ENCODE measurements at places on chromosomes 11 and 22.

- DNase-seq = no peak
Observed at GRCh38 chr11:129643031-129643721, 172.5 kb upstream of the TMEM45B start.

DNA sequence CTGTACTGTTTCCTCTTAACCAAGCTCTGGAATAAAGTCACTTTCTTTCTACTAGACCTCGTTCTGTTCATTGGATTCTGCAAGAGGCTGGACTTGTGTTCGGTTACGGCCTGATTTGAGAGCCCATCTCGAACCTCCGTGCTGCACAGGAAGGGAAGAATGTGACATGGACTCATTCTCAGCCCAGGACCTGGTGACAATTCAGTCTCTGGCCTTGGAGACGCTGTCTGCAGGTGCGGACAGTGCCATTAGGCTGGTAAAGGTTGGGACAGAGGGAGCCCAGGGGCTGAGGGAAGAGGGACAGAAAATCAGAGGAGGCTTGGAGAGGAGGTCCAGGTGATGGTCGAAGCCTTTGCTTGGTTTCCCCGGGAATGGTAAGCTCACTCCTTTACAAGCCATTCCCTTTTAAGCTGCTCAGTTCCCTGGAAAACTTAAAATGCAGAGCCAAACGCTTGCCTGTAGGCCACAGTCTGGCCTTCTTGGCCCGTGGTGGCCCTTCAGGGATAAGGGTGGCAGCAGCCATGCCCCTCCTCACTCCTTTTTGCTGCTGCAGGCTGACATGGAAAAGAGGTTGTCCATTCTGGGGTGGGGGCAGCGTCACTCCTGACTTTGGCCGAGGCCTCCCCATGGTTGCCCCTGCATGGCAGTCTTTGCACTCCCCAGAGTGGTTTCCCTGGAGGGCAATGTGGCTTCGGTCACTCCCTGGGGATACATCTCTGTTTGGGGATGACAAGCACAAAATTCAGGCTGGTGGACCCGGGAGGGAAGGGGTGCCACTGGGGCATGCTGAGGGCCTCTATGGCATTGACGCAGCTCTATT, 52.3 kb downstream of the SHISAL1 start:
- no peak for DNase-seq

DNA sequence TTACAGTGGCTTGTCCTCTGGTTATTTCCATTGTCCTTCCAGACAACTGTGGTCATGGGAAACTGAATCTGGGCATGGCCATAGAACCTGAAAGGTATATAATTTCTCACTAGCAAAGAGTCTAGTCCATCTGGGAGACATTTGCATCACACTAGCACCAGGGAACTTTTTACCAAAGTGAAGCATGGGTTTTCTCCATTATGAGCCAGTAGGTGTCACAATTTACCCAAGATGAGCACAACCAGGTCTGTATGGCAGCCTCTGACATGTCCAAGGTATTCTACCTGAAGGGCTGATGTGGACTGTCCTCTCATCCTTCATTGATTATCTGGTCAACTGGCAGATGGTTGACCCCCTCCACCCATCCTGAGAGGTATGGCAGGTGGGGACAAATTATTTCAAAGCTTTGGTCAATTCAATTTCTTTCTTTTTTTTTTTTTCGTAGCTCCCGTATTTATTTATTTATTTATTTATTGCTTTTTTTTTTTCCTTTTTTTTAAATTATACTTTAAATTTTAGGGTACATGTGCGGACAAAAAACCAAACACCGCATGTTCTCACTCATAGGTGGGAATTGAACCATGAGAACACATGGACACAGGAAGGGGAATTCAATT, 425.9 kb downstream of the TMEM135 start:
- DNase-seq = peak; percentile 52

- no peak for DNase-seq
Observed at GRCh38 chr22:20108757-20109230, 7.1 kb upstream of the RANBP1 start.

All from NCI-H2171 treated with DMSO at 0.1 percent for 48 hours (cell line).